Stimulated activated CD4-positive, alpha-beta T cell treated with anti-CD3 and anti-CD28 coated beads, Interleukin-12 subunit alpha, Interleukin-12 subunit beta, amount 100 ng/mL, for 48 hours (primary cell): ENCODE measurements at places on chromosomes 3 and 15.

- DNase-seq = no peak
Measured at GRCh38 chr15:85947021-85947420, 132.7 kb upstream of the AGBL1 start.

DNA sequence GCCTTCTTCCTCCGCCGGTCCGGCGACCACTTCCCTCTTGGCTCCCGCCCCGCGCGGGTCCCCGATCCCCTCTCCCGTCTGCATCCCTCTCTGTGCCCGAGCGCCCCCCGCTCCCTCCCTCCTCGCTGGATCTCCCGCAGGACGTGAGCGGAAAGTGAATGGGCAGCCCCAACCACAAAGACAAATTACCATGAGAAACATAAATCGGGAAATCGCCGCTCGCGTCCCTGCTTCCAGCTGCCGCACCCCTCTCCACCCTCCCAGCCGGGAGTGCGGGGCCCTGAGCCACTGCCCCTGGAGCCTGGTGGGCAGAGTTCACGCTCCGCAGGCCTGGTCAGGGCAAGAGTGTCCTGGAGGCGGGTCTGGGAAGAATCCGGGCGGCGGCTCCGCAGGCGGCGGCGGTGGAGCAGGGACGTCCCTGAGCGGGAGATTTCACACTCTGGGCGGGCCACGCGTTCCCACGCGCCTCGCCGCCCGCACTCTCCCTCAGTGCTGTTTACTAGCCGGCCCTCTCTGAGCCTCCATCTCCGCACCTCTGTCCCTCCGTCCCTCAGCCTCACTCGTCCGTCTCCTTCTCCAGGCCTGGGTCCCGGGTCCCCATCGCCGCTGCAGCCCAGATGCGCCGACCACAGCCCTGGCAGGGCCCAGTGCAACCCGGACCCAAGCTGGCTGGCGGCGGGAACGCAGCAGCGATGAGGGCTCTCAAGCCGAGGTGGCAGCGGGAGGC is 835 bp downstream of the SEMA5B start:
- DNase-seq = no peak

GRCh38 chr3:121667333-121667732 is 6.6 kb upstream of the HCLS1 start:
- DNase-seq = no peak

DNA sequence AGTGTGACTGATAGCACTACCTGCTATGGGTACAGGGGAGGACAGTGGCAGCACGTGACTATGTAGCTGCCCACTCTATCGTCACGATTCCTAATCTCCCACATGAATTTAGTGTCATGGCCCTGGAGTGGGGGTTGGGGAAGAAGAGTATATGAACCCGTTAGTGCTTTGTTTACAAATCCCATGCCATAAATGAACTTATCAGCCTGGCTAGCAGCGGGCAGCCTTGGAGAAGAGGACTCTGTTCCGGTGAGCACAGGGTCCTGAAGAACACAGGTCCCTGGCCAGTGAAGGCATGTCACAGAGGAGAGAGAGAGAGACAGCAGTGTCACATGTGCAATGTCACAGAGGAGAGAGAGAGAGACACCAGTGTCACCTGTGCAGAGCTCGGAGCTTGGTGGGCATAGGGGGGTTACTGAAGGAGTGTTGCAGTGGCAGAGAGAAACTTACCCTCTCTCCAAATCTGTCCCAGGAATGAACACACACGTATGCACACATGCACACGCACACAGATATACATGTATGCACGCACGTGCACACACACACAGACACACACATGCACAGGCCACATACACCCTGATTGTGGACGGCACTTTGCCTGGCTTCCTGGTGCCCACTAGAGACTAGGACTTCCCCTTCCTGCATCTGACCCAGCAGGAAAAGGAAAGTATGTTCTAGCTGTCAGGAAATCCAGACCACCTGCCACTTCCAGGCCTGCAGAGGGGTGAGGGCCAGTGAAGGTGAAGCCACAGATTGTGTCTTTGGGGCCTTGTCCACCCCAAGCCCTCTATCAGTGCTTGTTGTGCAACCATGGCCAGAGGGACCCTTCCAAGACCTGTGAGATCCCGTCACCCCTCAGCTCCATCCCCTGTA is 26.3 kb downstream of the ITGA11 start:
- no peak for DNase-seq

GRCh38 chr3:119529883-119530282 is 29.5 kb downstream of the CD80 start:
- no peak for DNase-seq

DNA sequence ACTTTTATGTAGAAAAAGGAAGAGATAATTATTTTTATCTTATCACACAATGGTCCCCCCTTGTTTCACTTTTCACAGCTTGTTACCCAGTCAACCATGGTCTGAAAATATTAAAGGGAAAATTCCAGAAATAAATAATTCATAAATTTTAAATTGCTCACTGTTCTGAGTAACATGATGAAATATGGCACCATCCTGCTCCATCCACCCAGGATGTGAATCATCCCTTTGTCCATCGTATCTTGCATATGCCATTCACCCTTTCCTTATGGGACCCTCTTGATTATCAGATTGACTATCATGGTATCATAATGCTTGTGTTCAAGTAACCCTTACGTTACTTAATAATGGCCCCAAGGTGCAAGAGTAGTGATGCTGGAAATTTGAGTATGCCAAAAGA is 43.7 kb downstream of the ANKRD28 start:
- no peak for DNase-seq

- no peak for DNase-seq
Measured at GRCh38 chr15:53193149-53193548, 403.0 kb upstream of the ONECUT1 start.

DNA sequence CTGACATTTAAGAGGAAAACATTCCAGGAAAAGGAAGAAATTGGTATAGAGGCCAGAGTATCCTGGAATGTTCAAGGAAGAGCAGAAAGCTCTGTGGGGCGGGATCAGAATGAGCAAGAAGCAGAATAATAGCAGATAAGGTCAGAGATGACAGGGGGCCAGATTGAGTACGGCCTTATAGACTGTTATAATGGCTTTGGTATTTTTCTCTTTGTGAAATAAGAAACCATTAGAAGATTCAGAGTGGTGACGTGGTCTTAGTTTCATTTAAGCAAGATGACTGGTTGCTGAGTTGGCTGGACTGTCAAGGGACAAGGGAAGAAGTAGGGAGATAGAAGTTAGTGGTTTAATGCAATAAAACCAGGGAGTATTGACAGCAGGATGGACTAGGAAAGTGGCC is 218.3 kb upstream of the SOX2 start:
- DNase-seq = no peak

GRCh38 chr3:27022096-27022761 is 347.0 kb downstream of the NEK10 start:
- DNase-seq = no peak

DNA sequence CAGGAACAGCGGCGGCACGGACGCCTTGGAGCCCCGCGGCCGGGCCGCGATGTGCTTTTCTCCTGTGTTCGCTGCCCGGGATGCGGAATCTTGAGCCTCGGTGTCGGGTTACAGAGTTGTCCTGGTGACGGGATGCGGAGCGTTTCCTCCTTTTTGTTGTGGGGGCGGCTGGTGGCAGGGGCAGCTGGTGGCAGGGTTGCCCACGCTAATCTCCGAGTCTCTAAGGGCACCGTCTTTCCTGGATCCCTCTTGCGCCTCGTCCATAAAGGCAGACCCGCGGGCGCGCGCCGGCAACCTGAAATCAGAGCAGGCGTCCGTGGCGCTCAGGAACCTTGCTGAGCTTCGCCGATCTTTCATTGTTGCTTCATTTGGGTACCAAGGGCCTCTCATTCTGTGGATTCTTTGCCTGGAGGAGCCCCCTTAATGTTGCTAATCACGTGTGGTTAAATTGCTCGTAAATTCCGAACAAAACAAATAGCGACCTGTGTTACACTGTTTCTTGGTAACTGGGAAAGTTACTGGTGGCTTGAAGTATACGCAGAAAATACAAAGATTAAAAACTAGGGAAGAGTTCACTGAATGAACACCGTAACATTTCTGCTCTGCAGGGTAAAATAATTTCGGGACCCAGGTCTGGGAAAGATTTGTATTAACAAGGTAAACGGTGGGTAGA is 844 bp upstream of the PFN2 start:
- DNase-seq = no peak

GRCh38 chr15:85976986-85977385 is 102.7 kb upstream of the AGBL1 start:
- no peak for DNase-seq

DNA sequence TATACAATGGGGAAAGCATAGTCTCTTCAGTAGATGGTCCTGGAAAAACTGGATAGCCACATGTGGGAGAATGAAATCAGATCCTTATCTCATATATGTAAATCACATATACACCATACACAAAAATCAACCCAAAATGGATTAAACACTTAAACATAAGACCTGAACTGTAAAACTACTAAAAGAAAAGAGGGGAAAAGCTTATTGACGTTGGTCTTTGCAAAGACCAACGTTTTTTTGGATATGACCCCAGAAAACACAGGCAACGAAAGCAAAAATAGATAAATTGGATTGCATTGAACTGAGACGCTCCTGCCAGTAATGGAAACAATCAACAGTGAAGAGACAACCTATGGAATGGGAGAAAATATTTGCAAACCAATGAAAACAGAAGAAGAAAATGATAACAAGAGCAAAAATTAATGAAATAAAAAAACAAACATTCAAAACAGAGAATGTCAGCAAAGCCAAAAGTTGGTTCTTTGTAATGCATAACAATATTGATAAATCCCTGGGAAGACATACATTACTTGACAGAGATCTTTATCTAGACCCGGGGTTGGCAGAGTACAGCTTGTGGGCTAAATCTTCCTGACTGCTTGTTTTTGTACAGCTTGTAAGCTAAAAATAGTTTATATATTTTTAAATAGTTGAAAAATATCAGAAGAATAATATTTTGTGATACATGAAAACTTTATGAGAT is 86.9 kb downstream of the NEO1 start:
- DNase-seq = no peak

DNA sequence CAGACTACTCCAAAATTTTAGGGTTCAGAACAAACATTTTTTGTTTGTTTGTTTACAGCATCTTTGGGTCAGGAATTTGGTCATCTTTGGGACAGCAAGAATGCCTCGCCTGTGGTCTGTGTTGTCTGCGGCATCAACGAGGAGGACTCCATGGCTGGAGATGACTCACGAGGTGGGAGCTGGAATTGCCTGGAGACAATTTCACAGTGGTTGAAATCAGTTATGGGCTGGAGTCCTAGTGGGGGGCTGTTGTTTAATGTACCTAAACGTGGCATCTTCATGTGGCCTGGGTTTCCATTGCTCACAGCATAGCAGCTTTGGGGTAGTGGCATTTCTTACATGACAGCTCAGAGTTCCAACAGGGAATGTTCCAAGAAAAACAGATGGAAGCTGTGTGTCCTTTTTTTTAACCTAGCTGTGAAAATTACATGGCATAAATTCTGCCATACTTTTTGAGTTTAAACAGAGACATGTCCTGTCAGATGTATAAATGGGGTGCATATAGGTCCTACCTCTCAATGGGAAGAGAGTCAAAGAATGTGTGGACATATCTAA is 507.3 kb upstream of the CBLB start:
- no peak for DNase-seq

DNA sequence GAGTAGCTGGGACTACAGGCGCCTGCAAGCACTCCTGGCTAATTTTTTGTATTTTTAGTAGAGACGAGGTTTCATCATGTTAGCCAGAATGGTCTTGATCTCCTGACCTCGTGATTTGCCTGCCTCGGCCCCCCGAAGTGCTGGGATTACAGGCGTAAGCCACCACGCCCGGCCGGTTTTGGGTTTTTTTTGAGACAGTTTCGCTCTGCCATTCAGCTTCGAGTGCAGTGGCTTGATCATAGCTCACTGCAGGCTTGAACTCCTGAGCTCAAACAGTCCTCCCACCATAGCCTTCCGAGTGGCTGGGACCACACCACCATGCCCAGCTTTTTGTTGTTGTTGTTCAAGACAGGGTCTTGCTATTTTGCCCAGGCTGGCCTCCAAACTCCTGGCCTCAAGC is 16.0 kb upstream of the SCAP start:
- DNase-seq = no peak

DNA sequence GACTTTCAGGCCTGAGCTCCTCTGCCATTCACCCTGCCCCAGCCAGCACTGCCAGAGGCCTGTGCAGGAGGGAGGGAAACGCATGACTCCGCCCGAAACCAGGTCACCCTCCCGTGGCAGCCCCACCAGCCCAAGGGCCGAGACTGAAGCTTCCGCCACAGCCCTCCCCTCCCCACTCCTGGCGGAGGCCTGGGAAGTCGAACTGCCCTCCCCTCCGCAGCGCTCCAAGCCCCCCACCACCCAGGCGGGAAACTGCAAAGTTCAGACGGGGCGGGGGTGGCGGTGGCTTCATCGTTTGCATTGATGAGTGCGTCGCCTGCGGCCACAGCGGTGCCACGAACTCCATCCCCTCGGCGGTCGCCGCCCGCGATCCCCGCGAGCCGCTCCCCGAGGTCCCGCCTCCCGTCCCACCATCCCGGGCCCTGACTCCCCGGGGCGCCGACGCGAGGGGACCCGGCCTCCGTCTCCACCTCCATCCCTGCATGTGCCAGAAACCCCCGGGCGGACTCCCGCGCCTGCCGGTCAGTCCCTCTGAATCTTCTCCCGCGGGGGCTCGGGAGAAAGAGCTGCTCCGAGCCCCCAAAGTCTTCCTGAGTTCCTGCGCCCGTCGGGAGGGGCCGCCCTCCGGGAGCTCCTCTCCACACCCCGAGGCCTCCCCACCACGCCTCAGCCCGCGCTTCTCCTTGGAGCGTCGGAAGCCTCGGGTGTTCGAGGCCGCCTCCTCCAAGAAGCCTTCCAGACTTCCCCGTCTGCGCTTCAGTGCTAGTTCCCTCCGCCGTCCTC is 698 bp downstream of the MELTF start:
- no peak for DNase-seq

GRCh38 chr15:63250312-63250965 is 27.0 kb upstream of the APH1B start:
- DNase-seq = no peak

DNA sequence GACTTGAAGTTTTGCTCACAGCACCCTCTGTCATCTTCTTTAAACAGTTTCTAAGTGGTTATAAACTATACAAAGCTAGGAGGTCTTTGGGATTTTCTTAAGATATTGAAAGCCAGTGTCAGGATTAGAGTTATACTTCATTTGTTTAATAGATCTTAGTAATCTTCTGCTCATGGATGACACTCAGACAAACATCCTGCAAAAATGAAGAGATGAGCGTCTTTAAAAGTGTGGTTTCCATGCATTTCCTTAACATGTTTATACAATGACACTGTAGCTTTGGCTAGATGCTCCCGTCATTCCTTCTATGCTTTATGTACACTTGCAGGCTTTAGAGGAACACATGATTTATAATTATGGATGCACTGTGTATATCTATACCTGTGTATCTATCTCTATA is 182.2 kb downstream of the NAALADL2 start:
- no peak for DNase-seq

- no peak for DNase-seq
Measured at GRCh38 chr3:35305406-35305805, 333.9 kb upstream of the ARPP21 start.

DNA sequence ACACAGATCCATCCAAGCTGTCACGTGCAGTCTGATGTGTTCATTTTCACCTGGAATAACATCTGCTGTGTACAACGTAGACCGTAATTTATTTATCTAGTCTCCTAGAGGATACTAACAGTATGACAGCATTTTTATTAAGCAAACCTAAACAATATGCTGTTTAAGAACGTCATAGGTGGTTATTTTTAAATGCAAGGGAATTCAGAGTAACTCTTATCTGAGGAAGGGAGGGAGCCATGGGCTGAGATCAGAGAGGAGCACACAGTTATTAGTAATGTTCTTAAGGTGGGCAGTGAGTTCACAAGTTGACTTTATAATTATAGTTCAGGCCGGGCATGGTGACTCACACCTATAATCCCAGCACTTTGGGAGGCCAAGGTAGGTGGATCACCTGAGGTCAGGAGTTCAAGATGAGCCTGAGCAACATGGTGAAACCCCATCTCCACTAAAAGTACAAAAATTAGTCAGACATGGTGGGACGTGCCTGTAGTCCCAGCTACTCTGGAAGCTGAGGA is 193.6 kb downstream of the UACA start:
- DNase-seq = no peak
